ENCODE measurements at places on chromosomes 12 and 14.
A peak's percentile ranks its signal among the peaks of the same experiment; 100 is the strongest.

- DNase-seq, result no peak
Measured at GRCh38 chr12:57222286-57223190, 5.9 kb downstream of the NXPH4 start.

- peak; percentile 47 for DNase-seq
Measured at GRCh38 chr12:12334367-12335040, 15.5 kb downstream of the MANSC1 start.

GRCh38 chr12:48002773-48003218 lies 1.5 kb downstream of the COL2A1 start:
- DNase-seq, result peak; percentile 25

- DNase-seq, result no peak
Measured at GRCh38 chr14:73663548-73664212, 18.9 kb downstream of the DNAL1 start.

DNA sequence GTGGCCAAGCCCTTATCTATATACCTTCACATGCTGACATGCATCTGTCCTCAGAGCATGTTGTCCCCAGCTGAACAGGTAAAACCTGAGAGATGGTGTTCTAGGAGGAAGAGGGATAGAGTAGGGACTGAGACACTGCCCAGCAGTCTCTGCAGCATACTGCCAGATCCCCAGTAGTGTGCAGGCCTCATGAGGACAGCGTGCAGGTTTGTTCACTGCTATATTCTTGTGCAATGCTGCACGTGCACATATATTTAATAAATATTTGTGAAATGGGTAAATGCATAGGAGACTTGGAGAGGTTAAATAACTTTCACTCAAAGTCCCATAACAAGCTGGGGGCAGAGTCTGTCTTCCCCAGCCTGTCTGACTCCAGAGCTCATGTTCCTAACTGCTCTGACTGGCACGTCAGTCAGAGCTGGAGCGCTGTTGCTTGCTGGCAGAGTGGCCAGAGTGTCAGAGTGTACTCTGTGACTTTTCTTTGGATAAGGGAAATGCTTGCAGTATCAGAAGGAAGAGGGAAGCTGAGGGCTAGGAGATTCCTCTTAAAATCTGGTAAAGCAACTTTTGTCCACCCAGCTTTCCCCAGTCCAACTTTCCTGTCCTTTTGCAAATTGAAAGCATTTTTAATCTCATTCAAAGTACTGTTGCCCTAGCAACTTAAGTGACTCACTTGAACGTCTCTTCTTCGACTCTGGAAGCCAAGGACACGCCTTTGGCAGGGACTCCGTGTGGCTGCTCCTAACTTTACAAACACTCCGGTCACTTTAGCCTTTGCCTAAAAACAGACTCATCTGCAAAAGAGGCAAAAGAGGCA lies 14.9 kb upstream of the POLR3B start:
- peak; percentile 76 for DNase-seq

GRCh38 chr12:131915823-131916222 lies 13.3 kb upstream of the PUS1 start:
- no peak for DNase-seq

- DNase-seq, result peak; percentile 5
Measured at GRCh38 chr14:44589180-44589579, 82.1 kb upstream of the FSCB start.

DNA sequence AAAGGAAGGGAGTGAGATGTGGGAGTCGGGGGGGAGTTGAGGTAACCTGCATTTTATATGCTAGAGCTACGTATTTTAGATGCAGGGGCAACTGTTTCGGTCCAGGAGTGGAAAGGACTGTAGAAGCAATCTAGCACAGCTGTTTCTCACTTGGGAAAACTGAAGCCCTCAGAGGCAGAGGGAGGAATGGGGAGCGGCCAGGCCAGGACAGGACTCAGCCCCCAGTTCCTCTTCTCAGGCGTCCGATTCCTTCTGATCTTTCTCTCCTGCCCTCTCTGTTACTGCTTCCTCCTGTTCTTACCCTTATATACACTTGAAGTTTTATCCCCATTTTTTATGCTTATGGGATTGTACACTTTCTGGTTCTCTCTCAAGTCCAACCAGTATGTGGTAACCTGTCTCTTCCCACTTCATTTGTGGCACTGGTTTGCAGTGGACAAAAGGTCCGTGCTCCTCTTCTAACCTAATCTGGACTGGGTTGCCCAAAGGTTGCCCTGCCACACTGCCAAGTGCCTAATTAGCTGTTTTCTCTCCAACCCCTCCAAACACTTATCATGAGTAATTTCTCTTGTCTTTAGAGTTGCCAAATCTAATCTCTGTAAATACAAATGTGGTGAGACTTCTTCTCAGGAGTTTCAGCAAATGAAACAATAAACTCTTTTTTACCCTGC lies 16.2 kb downstream of the LPCAT3 start:
- DNase-seq, result no peak

All from fibroblast of lung (primary cell).